Activated CD8-positive, alpha-beta memory T cell treated with anti-CD3 and anti-CD28 coated beads for 1 hour (primary cell): ENCODE measurements at places on chromosomes 7 and 10.

DNA sequence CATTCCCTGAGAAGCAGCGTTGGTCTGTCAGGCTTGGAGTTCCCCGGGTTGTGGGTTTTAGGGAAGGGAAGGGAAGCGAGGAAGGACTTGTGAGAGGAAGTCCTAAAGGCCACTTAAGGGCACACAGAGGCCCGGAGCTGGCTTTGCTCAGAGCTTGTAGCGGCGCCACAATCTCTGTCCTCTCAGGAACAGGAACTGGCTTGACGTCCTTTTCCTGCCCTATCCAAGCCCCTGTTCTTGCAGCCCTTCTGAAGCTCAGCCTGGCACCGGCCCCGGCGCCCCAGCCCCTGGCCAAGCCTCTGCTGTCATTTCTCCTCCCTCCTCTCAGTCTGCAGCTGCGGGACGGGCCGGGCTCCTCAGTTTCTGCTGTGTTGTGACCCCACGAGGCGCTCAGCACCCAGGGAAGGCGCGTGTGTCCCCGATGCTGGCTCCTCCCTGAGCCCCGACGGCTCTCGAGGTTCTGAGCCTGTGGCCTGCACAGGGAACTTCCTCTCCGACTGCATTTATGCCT is at the start of gene GIMAP8:
GIMAP8 (plus strand) TSS at position 140 of the 511 bp plus-strand sequence. CDS start 16,069 bp downstream, outside the sequence.
- no peak for DNase-seq

GRCh38 chr7:505171-505570 is 14.5 kb downstream of the PDGFA start:
- no peak for DNase-seq

- no peak for DNase-seq
Measured at GRCh38 chr7:131232768-131233167, 94.9 kb upstream of the MKLN1 start.

DNA sequence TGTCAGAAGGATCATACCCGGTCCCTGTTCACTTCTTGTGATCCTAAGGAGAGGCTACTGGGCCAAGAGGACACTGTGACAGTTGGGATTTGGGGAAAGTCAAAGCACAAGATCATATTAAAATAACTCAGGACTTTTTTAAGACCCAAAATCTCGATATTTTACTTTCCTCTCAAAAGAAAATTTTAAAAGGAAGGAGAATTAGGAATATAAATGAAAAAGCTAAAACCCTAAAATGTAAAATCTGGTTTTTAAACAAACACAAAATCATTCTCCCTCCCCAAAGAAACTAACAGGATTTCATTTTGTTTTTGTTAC is 36.4 kb downstream of the ALOX5 start:
- DNase-seq = no peak
